ENCODE measurements at places on chromosomes 5 and 9.

GRCh38 chr5:141403387-141403786 is 809 bp downstream of the PCDHGA9 start:
- no peak for DNase-seq

GRCh38 chr5:14759744-14760547 is 95.4 kb downstream of the OTULIN start:
- DNase-seq, result no peak

GRCh38 chr9:116152390-116152789 is 1.2 kb upstream of the PAPPA start:
- DNase-seq, result peak; percentile 46

DNA sequence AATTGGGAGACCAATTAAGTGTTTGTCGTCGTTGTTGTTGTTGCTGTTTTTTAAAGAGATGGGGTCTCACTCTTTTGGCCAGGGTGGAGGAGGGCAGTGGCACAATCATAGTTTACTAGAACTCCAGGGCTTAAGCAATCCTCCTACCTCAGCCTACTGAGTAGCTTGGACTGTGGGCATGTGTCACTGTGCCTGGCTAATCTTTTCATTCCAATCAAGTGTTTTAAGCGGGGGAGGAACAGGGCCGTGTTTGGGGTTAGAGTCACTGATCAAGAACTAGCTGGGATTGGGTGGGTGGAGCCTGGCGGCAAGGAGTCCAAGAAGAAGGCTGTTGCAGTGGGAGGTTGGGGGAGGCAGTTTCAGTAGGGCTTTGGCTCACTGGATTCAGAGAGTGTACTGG is 13.8 kb downstream of the SNX30 start:
- DNase-seq, result peak; percentile 44

DNA sequence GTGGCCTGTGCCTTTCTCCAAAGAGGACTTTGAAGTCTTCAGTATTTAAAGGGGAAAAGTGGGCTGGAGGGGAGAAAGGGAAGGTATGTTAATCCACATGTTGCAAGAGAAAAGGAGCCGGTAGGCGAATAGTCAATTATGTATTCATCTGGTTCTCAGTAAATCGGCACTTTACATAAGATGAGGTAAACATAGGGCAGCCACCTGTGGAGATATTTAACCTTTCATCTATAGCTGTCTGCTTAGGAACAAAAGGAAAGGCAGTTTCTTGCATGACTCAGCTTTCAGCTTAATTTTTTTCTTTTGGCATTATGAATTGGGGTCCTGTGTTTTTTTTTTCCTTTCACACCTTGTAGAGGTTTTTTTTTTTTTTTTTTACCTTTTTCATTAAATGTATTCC is 42.2 kb downstream of the FGD3 start:
- no peak for DNase-seq

DNA sequence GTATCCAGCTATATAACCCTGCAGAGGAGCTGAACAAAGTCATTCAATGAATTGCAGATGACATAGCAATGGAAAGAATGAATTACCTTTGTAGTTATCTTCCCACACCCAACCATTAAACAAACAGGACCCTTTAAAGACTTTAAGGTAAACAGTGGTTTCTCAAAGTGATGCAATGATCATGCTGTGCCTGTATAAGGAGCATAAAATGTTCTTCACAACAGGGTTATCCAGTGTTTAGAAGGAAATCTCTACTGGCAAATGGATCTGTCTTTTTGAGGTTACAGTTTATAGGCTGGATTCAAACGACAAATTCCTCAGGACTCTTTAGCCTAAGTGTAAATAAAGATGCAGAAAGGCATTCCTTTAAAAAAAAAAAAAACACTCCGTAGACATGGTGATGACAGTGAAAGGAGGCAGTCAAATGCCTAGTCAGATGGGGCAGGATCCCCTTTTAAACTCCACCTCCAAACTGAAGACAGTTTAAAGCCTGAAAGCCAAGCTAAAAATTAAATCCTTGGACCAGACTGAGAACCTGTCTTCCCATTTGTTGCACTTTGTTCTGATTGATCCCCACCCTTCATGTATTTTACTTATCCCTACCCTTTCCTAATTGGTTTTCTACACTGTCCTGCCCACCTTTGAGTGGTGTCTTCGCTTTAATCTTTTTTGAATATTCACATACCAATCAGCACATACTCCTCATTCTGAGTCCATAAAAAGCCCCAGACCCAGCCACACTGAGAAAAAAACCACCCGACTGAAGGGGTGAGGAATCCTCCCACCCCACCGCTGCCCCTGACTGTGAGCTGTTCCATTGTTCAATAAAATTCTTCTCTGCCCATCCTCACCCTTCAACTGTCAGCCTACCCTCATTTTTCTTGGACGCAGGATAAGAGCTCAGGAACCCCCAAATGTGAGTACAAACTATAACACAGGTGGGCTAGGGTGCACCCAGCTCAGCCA is 761.3 kb upstream of the DMAC1 start:
- no peak for DNase-seq

DNA sequence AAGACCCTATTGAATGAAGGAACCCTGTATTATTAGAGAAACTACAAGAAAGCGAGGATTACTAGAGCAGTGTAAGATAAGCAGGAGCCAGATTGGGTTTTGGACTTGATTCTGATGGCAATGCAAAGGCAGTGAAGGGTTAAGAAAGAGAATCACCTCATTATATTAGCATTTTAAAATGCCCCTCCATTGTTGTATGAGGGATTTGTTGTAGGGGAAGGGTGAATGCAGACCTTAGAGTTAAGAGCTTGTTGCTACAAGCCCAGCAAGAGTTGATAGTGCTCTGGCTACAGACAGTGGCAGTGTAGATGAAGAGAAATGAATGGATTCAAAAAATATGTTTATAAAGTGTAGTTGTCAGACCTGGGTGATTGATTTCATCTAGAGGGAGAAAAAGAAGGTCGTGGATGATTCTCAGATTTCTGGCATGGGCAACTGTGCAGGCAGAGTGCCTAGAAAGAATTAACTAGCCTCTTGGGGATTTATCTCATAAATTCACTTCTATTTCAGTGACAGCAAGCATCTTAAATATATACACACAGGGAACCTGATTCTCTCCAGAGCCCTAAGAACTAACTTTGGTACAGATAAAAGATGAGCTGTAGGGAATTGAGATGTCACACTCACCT is 344.8 kb downstream of the ARRDC3 start:
- DNase-seq, result no peak

DNA sequence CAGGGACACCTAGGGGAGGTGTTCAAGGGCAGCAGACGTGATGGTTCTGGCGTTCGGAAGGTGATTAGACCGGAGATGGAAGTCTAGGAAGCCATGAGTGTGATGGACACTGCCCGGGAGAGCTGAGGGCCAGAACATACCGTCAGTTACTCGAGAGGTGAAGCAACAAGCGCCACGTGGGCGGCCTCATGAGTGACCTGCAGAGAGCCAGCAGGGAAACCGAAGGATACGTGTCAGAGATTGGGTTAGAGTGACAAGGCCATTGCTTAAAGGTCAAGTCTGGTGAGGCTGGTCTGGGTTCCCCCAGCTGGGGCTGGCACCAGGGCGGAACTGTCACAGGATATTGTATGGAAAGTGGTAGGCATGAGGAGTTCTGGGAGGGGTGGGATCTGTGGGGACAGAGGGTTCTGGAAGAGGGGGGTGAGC is 60.0 kb downstream of the C9orf50 start:
- no peak for DNase-seq

All from RCC 7860 (cell line).